ENCODE measurements at places on chromosomes 11 and 22.

- DNase-seq: no peak
Measured at GRCh38 chr11:75151346-75152047, 590 bp downstream of the SLCO2B1 start.

GRCh38 chr22:25375683-25376082, 156.2 kb downstream of the CRYBB2 start:
- DNase-seq: no peak

GRCh38 chr11:17036666-17037658, 22.7 kb upstream of the PLEKHA7 start:
- no peak for DNase-seq

- DNase-seq: no peak
Measured at GRCh38 chr11:112172362-112172994, 2.8 kb upstream of the BCO2 start.

GRCh38 chr22:29306835-29307595, 565 bp downstream of the GAS2L1 start:
- DNase-seq: peak; percentile 10

DNA sequence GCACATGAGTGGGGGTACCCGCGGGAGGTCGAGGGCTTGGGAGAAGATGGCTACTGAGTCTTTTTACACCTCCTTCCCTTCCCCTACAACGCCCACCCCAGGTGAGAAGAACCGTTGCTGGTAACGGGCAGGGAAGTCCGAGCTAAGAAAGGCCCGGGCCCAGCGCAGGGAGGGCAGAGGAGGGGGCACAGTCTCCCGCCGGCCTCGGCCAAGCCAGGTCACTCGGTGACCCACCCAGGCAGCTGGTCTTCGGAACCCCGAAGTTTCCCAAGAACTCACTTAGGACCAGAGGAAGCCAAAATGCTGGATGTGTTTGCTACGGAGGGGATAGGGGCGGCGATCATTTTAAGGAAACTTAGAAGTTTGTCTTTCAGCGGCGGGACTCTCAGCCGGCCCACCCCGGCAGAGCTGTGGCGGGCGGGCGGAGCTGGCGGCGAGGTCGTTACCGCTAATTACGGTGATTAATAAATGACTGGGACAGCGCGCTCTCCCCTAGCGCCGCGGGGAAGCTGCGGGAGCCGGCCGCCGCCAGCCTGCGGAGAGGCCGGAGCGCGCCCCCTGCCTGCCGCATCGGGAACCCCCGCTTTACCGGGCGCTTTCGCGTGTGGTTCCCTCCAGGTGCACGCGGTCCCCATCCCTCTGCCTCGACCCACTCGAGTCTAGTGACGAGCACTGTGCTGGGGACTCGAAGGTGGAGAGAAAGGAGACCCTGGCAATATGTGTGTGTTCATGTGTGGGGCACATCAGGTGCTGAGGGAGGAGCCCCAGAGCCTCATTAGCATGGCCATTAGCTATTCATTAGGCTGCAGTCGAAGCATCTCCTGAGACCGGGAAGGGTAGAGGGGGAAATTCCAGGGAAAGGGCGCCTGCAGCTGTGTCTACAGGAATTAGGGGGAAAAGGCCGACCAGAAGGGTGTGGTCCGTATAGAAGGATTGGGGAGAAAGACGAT, 945 bp downstream of the ROBO3 start:
- peak; percentile 57 for DNase-seq

DNA sequence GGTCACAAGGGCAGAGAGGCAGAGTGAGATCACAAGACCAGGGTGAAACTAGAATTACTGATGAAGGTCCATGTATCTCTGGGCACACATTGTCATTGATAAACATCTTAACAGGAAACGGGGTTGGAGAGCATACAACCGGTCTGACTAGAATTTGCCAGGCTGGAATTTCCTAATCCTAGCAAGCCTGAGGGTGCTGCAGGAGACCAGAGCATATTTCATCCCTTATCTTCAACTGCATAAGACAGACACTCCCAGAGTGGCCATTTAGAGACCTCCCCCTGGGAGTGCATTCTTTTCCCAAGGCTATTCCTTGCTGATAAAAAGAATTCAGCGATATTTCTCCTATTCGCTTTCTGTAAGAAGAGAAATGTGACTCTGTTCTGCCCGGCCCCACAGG, 84.6 kb upstream of the IZUMO1R start:
- no peak for DNase-seq

- DNase-seq: no peak
Measured at GRCh38 chr11:123233975-123234334, 38.9 kb upstream of the CLMP start.

DNA sequence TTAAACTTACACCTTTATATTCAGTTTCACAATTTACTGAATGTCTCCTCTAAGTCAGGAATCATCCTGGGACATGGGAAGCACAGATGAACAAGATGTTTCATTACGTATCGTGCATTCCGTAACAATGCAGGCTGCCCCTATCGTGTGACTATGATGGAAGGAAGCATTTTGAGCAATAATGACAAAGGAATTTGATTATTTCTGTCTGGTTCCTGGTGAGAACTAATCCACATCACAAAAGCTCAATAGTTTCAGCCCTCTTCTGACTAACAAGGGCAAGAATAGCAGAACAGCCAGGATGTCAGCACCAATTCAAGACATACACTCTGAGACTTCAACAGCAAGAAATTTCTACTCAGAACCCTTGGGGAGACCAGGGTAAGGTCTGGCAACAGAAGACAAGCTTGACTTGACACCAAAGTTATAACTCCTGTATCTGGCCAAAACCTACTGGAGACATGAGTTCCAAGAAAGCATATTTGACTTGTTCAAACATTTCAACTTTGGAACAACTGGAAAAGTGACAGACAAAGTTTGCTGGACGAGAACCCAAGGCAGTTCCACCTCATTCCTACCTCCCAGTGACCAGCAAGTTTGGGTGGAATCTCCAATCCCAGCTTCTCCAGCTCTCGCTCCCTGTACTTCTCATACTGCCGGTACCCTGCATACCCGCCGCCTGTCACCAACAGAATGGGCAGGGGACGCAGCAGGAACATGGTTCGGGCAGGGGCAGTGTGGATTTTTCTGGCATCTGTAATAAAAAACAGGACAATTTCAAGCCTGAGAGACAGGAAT, 14.3 kb downstream of the PISD start:
- DNase-seq: no peak

DNA sequence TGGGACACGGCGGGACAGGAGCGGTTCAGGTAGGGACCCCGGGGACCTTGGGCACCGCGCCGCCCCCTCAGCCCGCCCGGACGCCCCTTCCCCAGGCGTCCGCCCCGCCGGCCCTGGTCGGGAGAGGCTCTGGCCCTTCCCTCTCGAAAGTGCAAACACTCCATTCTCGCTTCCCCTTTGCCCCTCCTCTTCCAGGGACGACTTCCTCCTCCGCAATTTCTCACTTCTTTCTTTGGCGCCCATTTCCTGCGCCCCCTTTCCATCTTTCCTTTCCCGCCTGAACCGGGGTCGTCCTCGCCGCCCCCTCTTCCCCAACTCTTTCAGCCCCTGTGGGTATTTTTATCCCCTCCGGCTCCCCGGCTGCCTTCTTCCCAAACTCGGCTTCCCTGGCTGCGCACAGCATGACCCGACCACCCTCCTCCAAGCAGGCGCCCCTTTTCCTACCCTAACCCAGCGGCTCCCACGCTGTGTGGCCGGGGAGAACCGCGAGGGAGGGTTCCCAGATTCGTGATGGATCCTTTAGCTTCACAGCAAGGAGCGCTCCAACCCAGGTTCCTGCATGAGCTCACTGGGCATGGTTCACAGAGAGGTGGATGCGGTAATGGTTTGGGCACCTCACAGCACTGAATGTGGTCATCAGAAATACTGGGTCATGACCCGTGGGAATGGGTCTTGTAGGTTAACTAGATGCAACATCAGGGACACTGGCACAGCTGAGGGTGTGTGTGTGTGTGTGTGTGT, 689 bp downstream of the RAB39A start:
- DNase-seq: no peak

GRCh38 chr22:39414886-39415285, 15.3 kb downstream of the TAB1 start:
- DNase-seq: no peak

DNA sequence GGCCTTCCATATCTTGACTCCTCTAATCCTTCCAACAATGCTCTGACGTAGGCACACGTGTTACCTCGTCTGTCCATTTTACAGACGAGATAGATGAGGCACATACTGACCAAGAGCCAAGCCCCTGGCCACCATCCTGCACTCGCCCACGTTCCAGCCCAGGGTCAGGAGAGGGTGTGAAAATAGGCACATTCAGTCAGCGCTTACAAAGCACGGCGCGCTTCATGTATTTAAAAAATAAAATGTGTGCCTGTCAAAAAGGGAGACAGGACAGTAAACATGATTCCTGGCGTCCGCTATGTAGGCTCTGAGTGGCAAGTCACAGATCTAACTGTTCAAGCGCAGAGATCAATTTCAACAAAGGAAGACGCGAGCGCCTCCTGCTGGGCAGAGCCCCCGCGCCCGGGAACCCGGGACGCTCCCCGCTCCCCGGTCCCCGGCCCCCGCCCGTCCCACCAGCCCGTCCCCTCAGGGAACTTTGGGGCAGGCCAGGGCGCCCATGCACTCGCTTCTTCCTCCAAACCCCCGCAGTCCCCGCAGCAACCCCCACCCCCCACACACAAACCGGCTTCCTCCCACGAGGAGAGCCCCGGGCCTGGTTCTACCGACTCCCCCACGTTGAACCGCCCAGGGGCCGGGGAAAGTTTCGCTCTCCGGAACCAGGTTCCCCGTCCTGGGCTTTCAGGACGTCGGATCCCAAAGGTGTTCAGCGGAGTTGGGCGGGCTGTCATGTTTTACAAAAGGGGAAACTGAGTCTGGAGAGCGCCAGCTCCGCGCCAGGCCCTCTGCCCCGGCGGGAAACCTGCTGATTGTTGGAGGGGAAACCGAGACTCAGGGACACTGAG, 10.4 kb upstream of the C1QTNF6 start:
- DNase-seq: peak; percentile 95

GRCh38 chr11:94120946-94121345, 7.7 kb upstream of the PANX1 start:
- no peak for DNase-seq

DNA sequence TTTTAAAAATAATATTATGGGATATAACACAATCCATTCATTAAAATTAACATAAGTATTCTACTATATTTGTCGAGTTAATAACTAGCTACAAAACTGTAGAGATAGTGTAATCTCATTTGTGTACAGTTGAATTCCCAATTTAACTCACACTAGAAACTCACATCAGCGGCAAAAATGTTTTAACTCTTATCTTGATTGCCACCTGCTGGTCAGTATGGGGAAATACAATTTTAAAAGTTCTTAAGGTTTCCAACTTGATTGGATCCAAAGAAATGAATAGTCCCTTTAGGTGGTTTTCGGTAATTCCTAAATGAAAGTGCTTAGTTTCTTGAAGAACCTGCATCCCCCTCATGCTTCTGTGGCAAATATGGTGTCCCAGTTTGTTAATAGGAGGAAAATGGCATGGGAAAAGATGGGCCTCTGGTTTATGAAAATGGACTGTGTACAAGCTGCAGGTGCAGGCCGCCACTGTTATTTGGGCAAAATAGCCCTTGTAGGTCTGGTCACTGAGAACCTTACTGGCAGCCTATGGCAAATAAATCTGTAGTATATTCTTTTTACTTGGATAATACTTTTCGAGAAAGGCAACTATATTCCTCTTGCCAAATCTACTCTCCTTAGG, 33.7 kb upstream of the SLC17A6 start:
- DNase-seq: no peak

GRCh38 chr11:7654195-7654705, 19.1 kb downstream of the CYB5R2 start:
- no peak for DNase-seq

GRCh38 chr11:73342633-73343032, 33.6 kb upstream of the RELT start:
- DNase-seq: no peak

GRCh38 chr11:44143987-44144909, 48.8 kb downstream of the EXT2 start:
- no peak for DNase-seq

- DNase-seq: no peak
Measured at GRCh38 chr11:115505175-115505574, 960 bp upstream of the CADM1 start.

DNA sequence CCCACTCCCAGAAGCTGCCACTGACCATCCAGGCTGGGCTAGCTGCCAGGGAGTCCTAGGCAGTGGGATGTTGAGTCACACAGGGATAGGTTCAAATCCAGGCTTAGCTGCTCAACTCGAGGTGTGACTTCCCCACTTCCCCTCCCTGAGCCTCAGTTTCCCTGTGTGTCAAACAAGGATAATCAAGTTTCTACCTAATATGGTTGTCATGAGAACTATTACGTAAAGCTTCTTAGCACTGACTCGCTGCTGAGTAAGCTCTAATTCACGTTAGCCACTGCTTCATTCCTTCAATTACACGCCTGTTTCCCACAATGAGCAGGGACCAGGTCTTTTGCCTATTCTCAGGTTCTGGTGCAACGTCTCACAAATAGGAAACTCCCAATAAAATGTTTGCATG, 67.7 kb downstream of the SEZ6L start:
- DNase-seq: no peak

DNA sequence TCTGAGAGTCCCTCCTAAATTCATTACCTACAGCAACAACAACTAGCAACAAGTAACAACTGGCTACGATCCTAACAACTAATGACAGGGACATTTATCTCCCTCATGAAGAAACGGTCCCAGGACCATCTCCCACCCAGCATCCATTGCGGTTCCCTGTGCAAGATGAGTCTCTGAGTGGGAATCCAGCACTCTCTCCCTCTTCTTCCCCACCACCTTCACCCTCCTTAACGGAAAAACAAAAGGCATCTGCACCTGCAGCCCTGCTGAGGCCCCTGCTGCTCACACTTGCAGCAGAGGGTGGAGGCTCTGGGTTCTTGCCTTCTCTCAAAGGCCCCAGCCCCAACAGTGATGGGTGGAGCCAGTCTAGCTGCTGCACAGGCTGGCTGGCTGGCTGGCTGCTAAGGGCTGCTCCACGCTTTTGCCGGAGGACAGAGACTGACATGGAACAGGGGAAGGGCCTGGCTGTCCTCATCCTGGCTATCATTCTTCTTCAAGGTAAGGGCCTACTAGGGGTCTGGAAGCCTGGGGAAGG, at the start of gene CD3G:
Gene CD3G (plus strand): TSS at position 364 of the 535 bp plus-strand sequence. CDS start 80 bp downstream, at position 444.
- DNase-seq: peak; percentile 68

DNA sequence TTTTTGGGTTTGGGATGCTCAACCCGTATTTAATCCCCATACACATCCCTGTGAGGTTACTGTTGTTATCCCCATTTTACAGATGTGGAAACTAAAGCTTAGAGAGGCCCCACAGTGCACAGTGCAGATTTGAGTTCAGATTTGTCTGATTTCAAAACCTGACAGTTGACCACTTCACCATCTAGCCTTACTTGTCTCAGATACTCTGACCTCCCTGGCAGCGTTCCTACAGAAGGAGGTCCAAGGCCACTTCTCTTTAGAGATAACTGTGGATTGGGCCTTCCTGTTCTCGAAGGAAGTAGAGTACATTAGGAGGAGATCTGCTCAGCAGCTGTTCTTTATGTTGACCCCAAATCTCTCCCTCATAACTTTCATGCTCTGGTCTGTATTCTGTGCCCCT, 46.7 kb upstream of the CTTN start:
- DNase-seq: no peak

GRCh38 chr22:31139866-31140716, at the start of gene PLA2G3:
TSS of gene PLA2G3 (minus strand) at chr22:31140508. CDS start at chr22:31140354, 154 bp downstream.
- no peak for DNase-seq
